Left colon (tissue), 2 donors: ENCODE measurements at places on chromosomes 12 and 14. TPM values are rescaled to one million over a fixed set of nuclear protein-coding genes. Genes with fewer than 3 reads are reported as not detected.

GRCh38 chr14:89465876-89466275 is 48.8 kb upstream of the FOXN3 start:
- DNase-seq, result no peak

DNA sequence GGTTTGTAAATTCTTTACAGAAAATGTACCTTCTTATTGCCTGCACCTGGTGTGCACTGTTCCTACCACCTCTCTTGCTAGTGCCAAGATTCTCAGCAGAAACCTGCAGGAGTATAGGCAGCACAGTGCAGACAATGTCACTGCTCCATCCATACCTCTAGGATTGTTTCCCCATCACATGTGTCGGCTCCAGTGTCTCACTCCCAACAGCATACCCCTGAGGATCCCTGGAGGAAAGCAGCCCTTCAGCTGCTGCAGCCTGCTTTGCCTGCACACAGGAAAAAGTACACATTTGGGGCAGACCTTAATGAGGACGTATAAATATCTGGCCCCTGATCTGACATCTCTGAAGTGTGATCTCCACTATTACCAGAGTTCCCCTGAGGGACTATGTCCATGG is 235.5 kb downstream of the MDGA2 start:
- DNase-seq, result no peak

Gene EML5
- total RNA-seq, result 0.64 TPM

Gene SLC7A8
- 18.2 TPM for total RNA-seq

DNA sequence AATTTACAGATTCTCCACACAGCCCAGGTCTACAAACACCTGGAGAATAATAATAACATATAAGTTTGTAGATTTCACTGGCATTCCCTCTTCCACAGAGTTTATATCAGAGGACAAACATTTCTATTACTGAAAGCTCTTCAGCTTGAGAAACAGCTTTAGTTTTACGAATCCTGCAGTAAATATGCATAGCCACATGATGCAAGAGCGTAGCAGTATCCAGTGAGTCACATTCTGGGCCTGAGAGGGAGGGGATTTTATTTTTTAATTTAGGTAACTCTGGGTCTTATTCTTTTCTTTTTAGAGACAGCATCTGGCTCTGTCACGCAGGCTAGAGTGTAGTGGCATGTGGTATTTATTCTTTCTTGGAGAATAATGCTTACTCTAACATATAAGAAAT is 1002.8 kb downstream of the TRHDE start:
- no peak for DNase-seq

DNA sequence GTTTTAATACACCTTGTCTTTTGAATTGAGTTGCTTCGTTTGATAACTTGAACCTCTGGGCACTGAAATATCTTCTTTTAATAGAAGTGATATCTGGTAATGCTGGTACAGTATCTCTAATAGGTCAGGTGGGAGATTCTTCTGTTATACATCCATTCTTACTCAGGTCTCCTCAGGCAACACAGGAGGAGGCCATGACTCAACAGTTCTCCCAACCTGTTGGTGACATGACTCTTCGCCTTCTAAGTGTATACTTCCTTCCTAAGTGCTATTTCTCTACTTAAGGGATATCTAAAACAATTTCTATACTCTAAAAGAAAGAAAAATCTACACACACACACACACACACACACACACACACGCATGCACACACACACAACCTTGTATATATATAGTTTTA is 509.1 kb downstream of the PCNX1 start:
- no peak for DNase-seq

GRCh38 chr12:47114481-47114892 is 34.7 kb upstream of the AMIGO2 start:
- DNase-seq, result no peak

- DNase-seq, result no peak
Observed at GRCh38 chr14:73696466-73697400, 17.5 kb downstream of the PNMA1 start.

Gene TMEM117
- total RNA-seq, result 10.5 TPM

- no peak for DNase-seq
Observed at GRCh38 chr12:64746663-64747062, 12.5 kb downstream of the GNS start.

GRCh38 chr12:2233034-2233433 is 180.2 kb downstream of the CACNA1C start:
- no peak for DNase-seq

Gene OR4E1
- not detected for total RNA-seq

- no peak for DNase-seq
Observed at GRCh38 chr12:116547955-116548501, 11.2 kb upstream of the MAP1LC3B2 start.

GRCh38 chr12:120741476-120742421 is 16.1 kb downstream of the ACADS start:
- DNase-seq, result no peak

- no peak for DNase-seq
Observed at GRCh38 chr12:104590022-104590421, 133.3 kb downstream of the CHST11 start.

GRCh38 chr12:111842556-111843396 is 748 bp downstream of the MAPKAPK5 start:
- DNase-seq, result peak; percentile 72

Gene SPATA7
- 4.6 TPM for total RNA-seq

Gene FANCM
- 3.4 TPM for total RNA-seq

- peak; percentile 76 for DNase-seq
Observed at GRCh38 chr12:113092607-113093408, 36.3 kb downstream of the DTX1 start.

Gene KRT71
- not detected for total RNA-seq

DNA sequence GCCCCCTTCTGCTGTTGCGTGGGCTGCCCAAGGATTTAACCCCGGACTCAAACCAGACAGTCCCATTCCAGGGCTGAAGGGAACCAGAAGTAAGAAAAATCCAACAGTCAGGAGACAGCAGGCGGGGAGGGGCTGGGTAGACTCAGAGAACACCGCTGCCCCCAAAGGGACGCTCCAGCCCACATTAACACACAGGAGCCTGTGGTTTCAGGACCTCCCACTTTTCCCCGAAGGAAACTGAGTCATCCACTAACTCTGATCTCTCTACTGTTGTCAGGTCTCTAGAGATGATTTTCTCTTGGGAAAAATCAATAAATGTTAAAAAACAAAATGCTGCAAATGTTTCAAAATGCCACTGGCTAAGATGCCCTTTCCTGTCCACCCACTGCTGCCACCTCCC is 41.6 kb downstream of the FBXO21 start:
- no peak for DNase-seq

Gene C12orf75
- 115 TPM for total RNA-seq

DNA sequence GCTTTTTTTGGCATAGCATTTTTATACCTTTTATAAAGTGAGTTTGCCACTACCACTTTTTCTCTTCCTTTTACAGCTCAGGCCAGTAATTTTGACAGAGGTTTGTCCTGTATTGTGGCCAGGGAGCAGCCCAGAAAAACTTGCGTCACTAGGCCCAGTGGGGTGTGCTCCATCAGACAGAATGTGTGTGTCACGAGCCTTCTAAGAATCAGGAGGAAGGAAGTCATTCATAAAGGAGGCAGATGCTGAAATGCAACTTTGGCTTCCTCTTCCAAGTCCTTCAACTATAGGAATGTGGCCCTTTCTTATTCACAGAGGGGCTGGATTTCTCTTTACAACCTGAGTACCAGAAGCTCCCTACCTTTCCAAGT is 10.1 kb upstream of the RAB35 start:
- DNase-seq, result no peak

GRCh38 chr14:53022593-53022992 is 71.7 kb upstream of the FERMT2 start:
- no peak for DNase-seq

Gene LIN7A
- total RNA-seq, result 2.6 TPM

DNA sequence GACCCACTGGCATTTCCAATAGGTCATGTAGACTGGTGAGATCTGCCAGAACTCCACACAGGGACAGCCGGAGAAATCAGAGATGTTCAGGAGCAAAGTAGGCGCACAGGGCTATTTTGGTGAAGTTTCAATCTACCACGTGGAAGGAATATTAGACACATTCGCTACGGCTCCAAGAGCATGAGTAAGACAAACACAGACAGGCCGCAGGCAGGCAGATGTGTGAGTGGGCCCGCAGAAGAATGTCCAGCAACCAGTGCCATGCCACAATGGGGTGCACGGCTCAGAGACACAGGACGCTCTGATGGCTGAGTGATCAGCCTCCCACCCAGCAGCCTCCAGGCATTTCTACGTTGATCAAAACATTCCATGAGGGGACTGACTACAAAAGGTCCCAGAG is 10.4 kb downstream of the SLC15A4 start:
- no peak for DNase-seq

Gene KRT77
- total RNA-seq, result not detected

Gene MLF2
- total RNA-seq, result 167 TPM

DNA sequence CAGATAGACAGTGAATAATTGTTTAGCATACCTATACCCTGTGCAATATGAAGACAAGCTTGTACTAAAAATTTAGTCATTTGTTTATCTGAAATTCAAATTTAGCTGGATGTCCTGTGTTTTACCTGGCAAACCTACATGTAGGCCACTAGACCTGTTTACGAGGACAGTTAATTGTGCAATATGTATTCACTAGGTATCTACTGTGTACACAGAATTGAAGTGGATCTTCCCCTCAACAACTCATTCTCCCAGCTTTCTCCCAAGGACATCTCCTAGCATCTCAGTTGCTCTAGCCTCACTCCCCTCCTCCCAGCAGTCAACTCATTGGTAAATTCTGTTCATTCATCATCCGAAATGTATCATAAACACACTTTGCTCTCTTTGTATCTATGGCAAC is 25.3 kb downstream of the AK7 start:
- DNase-seq, result no peak

DNA sequence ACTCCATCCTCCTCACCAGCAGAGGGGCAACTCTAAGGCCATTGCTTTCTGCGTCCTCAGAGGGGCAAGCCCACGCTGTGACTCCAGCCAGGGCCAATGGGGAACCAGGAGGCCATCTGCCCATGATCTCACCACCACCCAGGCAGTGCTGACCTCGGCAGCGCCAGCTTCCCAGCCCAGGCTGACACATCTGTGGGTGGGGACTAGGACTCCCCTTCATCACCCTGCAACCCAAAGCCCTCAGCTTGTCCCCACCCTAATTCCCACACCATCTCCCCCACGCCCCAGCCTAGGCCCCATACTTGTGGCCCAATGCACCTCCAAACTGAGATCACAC is 58.6 kb downstream of the VWF start:
- no peak for DNase-seq

Gene MYH6
- total RNA-seq, result not detected

- DNase-seq, result no peak
Observed at GRCh38 chr12:30357766-30358490, 337.7 kb downstream of the IPO8 start.

Gene POC1B
- total RNA-seq, result 27.0 TPM

DNA sequence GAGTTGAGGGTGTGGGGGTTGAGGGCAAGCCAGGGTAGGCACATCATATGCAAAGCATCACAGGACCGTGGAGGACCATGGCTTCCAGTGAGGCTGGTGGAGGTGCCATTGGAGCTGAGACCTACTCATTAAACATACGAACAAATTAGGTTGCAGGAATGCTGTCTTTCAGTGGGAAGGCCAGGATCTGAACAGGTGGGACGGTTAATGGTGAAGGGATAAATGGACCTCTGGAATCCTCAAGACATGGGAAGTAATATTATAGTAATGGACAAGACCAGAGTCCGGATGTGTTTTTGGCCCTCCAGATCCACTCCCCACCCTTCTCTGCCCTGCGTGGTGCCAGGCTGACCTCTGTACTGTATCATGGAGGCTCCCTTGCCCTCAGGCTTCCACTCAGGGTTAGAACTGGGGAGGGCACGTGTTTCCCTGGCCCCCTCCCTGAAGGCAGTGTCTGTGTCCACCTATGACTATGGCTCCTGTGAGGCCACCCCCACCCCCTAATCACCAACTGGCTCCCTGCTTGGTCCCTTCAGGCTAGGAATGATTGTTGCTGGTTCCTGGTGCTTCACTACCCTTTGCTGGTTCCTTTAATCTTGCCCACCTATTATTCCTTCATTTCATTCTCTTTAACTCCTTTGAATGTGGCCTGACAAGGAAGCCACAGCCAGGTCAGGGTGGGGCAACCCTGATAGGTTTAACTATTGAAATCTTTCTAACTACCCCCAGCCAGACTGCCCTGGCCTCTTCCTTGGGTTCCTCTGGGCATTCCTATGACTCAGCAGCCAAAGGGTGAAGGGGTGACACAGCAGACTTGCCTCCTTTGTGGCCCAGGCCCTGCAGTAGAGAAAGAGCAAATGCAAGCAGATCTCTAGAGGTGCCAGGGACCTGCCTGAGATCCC is 10.7 kb downstream of the DHRS2 start:
- DNase-seq, result no peak

DNA sequence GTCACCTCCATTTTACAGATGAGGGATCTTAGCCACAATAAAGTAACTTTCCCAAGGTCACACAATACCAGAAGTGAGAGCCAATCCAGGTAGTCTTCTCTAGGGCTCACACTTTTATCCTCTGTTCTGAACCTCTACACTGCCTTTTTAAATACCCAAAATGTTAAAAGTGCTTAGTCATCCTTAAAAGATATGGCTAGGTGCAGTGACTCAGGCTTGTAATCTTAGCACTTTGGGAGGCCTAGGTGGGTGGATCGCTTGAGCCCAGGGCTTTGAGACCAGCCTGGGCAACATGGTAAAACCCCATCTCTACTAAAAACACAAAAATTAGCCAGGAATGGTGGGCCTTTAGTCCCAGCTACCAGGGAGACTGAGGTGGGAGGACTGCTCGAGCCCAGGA is 104.1 kb upstream of the PPP4R3A start:
- DNase-seq, result no peak

GRCh38 chr12:98446682-98447081 is 68.7 kb upstream of the TMPO start:
- DNase-seq, result no peak

GRCh38 chr14:25014440-25014839 is 35.5 kb downstream of the STXBP6 start:
- no peak for DNase-seq

DNA sequence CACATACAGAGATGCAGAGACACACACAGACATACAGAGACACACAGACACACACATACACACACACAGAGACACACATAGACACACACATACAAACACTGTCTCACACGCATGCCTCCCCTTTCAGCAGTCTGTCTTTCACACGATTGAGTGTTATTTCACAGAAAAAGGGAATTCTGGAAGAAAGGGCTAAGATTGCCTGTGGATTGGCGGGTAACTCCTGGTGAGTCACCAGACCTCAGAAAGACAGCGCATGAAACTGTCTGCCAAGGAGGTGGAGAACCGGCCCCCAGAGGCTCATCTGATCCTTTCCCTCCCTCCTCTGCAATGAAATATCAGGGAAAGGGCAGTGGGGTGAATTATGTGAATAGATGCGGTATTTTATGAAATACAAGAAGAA is 127.2 kb upstream of the GSC start:
- DNase-seq, result peak; percentile 13

Gene SLC15A5
- not detected for total RNA-seq
